ENCODE measurements at places on chromosomes 4 and X.

GRCh38 chr4:152399246-152399645 lies 136.6 kb downstream of the FBXW7 start:
- DNase-seq = no peak

DNA sequence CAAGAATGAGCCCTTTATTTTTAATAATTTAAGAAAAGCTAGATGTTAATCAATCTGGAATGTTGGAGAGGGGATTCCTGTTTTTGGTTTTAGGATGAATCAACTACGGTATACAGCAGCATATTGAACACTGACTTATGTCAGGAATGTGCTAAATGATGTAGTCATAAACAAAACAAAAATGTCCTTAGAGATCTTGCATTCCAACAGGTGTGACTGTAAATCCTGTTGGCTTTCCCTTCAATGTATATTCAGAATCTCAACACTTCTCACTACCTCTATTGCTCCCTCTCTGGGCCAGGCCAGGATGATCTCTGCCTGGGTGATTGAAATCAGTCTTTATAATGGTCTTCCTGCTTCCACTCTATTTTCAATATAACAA lies 37.8 kb upstream of the BDH2 start:
- peak; percentile 40 for DNase-seq

- no peak for DNase-seq
Observed at GRCh38 chr4:5082376-5082775, 31.1 kb downstream of the STK32B start.

- peak; percentile 28 for DNase-seq
Observed at GRCh38 chr4:110155654-110156053, 42.8 kb downstream of the ELOVL6 start.

DNA sequence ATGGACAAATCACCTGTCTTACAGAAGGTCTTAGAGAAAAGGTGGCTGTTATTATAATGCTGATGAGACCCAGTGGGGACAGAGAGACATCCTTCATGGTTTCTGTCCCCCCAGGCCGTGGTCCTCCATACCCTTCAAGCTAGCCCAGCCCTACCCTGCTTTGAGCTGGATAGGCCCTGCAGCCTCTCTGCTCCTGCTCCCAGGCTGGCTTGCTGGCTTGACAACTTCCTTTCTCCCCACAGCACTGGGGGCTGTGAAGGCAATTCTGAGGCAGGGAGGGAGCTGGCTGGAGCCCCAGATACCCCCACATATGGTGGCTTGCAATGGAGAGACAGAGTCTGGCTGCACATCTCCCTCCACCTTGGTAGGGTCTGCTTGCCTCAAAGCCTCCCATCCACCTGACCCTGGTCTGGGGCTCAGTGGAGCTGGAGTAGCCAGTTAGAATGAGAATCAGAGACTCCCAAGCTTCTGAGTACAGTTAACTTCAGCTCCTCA lies 118.2 kb downstream of the PJA1 start:
- no peak for DNase-seq
